ENCODE measurements at places on chromosomes 16 and 17. TPM values are rescaled to one million over a fixed set of nuclear protein-coding genes. Genes with fewer than 3 reads are reported as not detected.

Gene GH2
- total RNA-seq: not detected

DNA sequence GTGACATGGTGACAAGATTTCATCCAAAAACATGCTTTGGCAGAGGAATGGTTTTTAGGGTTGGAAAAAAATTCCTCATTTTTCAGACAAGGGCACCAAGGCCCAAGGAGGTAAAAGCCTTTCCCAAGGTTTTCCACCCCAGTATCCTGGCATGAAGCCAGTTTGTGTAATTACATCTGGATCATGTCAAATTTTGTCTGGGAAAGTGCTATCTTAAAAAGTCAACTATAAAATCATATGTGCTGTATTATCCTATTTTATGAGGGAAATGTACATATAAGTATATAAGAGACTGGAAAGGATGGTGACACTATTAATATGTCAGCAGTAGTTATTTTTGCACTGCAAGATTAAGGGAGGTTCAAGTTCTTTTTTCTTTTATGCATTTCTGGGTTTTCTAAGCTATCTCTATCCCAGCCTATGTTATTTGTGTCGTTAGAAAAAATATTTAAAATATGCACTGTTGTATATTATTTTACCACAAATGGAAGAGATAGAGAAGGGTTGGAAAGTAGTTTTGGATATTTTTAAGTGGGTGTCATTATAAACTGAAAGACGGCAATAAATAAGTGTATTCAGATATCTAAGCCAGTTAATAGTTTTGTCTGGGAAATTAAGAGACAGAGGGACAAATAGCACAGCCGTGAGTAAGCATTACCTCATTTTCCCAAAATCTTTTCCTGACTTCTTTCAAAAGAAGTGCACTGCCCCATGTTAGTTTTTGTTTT is 13.5 kb upstream of the FBXO47 start:
- DNase-seq: no peak

DNA sequence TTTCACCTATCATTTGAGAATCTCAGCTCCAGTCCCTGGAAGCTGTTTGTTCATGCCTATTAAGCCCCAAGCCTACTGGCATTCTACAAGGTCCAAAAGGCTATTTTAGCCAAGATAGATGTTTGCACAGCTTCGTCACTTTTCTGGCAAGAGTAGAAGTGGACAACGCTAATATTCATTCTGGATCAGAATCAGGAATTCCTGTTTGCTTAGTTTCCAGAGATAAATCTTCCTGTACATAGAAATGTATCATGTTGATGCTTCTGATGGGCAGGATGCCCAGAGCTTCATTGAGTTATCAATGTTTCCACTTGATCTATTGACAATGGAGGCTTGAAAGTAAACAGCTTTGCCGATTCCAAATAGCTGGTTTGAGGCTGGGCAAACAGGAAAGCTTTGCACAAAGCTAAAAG is 260.7 kb upstream of the CA10 start:
- DNase-seq: peak; percentile 5

- DNase-seq: no peak
Measured at GRCh38 chr17:44424828-44425461, 35.5 kb upstream of the ITGA2B start.

- DNase-seq: peak; percentile 67
Measured at GRCh38 chr16:381789-382717, at the start of gene PGAP6. Gene PGAP6, minus strand, starts transcription at chr16:381978. Its CDS starts 157 bp downstream, at chr16:381821.

DNA sequence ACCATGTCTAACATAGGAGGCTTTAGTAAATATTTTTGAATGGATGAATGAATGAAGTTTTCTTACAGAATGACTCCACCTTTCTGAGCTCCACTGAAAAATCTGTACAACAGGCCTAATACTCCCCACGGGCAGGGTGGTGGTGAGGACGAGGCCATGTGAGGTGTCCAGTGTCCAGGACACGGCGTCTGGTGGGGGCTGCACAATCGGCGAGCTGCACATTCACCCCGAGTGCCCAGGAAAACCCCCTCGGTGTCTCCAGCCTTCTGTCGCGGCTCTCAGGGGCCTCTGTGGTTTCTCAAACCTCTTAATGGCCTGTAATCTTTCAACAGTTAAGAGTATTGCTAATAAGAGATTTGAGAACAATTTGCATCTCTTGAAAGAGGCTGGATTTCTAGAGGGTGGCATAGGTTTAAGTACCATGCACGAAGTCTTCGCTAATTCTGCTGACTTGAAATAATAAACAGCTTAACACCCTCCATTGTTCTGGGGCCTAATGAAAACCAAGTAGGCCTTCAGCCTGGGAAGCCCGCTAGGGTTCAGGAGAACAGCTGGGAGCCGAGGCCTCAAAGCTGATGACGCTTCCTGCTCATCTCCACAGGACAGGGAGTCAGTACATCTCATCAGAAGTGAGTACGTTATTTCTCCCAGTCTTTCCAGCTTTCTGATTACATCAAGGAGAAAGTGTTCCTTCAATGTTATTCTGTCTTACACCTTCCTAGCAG is 304.6 kb upstream of the FOXF1 start:
- DNase-seq: no peak

Gene TBC1D28
- total RNA-seq: not detected

- peak; percentile 65 for DNase-seq
Measured at GRCh38 chr17:44095647-44096496, 25.3 kb downstream of the G6PC3 start.

Gene WDR90
- 39.8 TPM for total RNA-seq

Gene CCL17
- not detected for total RNA-seq

Gene BCL6B
- not detected for total RNA-seq

Gene WDR59
- total RNA-seq: 39.5 TPM

Gene ALDH3A1
- total RNA-seq: not detected

Gene HIRIP3
- 15.0 TPM for total RNA-seq

DNA sequence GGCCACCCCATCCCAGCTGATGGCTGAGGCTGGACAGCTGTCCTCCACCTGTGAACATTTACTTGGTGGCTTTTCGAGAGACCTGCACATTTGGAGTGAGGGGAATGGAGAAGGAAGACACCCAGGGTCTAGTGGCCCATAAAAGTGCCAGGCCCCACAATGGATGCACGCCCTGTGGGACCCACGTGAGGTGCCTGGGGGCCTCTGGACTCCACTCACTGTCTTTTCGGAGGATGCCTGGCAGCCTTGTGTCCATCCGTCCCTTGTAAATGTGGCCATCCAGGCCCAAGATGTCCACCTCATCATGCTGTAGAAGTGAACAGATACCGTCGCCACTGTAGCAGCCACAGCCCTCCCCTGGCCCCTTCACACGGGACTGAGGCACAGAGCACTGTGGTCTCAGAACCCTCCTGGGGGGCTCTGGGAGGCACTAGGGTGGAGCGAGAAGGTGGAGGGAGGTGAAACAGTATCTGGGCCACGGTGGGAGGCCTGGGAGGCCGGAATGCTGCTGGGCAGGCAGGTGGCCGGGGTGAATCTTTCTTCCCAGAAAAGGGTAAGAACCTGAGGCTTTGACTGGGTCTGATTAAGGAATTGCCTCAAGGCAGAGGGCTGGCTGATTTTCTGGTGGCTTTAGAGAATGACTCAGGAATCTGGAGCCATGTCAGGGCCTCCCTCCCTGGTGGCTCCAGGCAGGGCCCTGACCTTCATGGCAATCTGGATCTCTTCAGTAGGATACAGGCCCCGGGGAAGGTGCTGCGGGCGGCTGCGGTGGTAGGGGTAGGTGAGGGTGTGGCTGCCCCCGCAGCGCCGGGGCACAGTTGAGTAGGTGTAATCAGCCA is 11.5 kb downstream of the UBALD2 start:
- DNase-seq: no peak

- DNase-seq: peak; percentile 44
Measured at GRCh38 chr16:87602001-87602775, at the start of gene JPH3. Gene JPH3, plus strand, starts transcription at chr16:87602508. Its CDS starts 639 bp downstream, at chr16:87603147.

DNA sequence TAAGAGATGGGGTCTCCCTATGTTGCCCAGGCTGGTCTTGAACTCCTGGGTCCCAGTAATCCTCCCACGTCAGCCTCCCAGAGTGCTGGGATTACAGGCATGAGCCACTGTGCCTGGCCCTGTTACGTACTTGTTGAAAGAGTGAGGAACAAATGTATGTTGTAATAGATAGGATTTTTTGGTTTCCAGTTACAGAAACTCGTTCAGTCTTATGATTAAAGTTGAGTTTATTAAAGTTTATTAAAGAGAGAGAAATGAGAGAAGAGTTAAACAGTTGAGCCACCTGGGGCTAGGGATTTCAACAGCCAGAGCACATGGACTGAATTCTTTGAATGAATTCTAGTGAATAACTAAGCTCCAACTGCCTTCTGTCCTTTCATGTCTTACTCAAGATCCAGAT is 3.7 kb downstream of the TADA2A start:
- DNase-seq: no peak
